ENCODE measurements at places on chromosomes 16 and 17.

DNA sequence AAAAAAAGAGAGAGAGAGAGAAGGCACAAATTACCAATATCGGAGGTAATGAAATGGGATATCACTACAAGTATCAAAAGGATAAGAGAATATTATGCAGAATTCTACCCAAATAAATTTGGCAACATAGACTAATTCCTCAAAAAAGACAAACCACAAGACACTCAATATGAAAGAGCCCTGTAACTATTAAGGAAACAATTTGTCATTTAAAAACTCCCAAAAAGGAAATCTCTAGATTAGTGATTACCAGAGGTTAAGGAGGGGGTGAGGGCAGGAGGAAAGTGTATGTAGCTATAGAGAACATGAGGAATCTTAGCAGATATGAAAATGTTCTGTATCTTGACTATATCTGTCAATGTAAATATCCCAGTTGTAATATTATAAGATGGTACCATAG lies 54.0 kb downstream of the CFDP1 start:
- no peak for DNase-seq

- DNase-seq, result no peak
Observed at GRCh38 chr17:34146440-34147043, 108.5 kb upstream of the CCL2 start.

GRCh38 chr16:47017636-47018035 lies 44.2 kb upstream of the DNAJA2 start:
- DNase-seq, result no peak

GRCh38 chr17:50872710-50873424 lies 6.7 kb upstream of the TOB1 start:
- DNase-seq, result no peak

DNA sequence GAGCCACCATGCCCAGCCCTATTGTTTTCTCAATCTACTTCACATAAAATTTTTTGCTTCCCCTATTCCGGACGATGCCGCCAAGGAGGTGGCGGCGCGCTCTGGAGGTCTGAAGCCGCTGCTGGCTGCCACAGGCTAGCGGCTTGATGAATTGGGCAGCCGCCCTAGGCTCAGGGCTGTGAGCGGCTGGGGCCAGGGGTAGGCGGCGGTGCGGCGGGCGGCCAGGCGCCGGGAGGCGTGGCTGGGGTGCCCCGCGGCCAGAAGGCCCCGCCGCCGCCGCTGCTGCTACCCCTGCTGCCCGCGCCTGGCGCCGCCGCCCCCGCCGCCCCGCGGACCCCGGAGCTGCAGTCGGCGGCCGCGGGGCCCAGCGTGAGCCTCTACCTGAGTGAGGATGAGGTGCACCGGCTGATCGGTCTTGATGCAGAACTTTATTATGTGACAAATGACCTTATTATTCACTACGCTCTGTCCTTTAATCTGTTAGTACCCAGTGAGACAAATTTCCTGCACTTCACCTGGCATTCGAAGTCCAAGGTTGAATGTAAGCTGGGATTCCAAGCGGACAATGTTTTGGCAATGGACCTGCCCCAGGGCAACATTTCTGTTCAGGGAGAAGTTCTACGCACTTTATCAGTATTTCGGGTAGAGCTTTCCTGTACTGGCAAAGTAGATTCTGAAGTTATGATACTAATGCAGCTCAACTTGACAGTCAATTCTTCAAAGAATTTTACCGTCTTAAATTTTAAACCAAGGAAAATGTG lies 41.7 kb downstream of the ANKFY1 start:
- DNase-seq, result no peak

- no peak for DNase-seq
Observed at GRCh38 chr16:8990445-8990844, 26.7 kb upstream of the USP7 start.

DNA sequence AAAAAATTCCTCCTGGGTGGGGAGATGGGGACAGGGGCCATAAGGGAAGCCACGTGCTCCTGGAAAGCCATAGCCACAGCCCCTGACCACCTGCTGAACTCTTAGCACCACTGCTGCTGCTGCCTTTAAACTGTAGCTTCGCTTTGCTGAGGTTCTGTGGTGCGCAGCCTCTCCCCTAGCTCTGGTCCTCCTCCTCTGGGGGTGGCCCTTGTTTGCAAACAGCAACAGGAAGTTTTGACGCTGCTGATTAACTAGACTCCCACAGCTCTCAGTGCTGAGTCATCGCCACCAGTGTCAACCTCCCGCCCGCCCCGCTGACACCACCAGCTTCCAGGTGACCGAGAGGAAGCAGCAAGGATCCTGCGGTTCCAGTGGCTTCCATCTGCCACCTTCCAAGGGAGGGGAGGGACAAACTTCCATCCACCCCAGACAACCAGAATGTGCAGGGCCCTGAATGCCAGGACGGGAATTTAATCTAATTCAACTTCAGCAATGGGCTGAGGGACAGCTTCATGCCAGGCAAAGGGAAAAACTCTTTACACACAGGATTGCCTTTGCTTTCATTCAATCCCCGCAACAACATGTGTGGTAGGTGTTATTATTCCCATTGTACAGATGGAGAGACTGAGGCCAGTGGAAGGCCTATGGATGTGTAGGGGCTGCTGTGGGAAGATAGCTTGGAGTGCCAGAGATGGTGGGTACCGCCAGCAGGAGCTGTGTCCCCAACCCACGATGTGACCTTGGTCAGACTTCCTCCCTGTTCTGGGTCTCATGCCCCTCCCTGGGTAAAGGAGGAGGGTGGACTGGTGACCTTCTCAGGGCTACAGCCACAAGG lies 8.1 kb upstream of the KIFC3 start:
- DNase-seq, result peak; percentile 94

GRCh38 chr17:82592767-82593589 lies 55.3 kb downstream of the WDR45B start:
- DNase-seq, result peak; percentile 81

DNA sequence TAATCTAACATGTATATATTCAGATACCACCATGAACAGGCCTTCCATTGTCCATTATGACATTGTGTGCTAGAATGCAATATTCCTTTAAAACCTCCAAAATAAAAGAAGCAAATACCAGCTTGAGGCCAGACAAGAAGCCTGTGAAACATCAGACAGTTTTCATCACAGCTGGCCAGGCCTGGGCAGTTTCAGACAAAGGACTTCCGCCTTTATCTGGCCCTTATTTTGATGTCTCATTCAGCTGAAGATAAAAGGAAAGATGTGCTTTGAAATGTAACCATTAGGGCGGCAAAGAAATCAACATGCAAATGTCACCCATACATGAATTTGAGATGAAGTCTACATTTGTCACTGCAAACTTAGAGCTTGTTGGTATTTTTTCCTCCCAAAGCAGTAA lies 737.5 kb downstream of the KCNJ2 start:
- peak; percentile 63 for DNase-seq

GRCh38 chr16:66481081-66481942 lies 54.2 kb downstream of the BEAN1 start:
- DNase-seq, result no peak

- no peak for DNase-seq
Observed at GRCh38 chr17:56936697-56937322, 23.0 kb upstream of the TRIM25 start.

- DNase-seq, result no peak
Observed at GRCh38 chr16:79728048-79728922, 127.7 kb upstream of the MAF start.

DNA sequence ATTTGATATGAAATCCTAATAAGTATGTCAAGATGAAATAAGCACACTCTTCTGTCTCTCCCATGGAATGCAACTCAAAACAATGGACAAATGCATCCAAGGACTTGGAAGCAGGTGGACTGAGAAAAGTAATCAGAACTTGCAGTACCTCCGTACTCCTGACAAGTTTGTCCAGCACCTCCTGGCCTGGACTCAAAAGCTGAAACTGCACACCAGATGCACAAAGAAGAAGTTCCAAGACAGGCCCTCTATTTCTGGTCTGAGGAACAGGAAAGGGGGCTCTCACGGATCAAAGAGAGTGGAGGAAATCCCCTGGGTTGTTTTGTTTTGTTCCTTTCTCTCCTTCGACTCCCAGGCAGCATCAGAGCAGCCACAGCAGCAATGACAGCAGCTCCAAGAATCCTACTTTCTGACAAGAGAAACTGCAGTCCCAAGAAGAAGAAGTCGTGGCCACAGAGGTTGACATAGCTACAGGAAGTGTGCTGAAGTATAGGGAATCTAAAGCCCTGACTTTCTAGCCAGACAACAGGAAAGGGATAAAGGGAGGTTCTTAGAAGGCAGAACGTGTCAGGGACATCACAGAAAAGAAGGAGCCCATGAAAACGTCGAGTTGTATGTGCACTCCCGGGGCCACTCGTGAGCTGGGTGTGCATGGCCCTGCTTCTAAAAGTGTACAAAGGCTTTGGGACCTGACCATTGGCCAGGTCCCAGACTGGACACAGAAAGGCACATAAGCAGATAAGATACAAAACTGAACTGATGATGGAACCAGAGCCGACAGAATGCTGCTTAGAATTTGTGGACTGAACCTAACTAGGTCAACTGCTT lies 29.3 kb downstream of the AKAP10 start:
- DNase-seq, result no peak

DNA sequence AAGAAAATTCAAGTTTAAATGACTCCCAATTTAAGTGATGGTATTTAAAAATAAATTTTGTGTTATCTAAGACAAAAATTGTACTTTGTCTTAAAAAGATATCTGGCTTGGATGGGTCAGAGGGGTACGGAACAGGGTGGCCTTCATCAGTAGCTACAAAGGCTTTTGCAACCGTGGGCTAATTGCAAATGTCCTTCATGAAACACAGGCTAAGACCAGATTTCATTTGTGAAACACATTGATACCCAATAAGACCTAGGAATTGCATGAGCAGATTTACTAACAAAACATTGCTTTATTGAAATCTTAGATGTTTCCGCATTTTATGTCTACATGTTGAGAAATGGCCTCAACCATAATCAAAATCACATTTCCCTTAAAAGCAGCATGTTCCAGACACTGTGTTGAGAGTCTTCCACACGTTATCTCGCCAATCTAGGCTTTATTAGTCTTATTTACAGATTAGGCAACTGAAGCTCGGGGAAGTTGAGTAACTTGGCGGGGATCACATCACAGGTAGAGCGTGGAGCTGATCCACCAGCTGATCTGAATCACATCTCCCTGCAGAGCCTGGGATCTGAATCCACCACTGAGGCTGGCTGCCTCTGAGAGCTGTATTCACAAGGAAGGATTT lies 21.8 kb downstream of the FBXO39 start:
- no peak for DNase-seq

- no peak for DNase-seq
Observed at GRCh38 chr16:22641131-22641628, 130.5 kb downstream of the NPIPB5 start.

DNA sequence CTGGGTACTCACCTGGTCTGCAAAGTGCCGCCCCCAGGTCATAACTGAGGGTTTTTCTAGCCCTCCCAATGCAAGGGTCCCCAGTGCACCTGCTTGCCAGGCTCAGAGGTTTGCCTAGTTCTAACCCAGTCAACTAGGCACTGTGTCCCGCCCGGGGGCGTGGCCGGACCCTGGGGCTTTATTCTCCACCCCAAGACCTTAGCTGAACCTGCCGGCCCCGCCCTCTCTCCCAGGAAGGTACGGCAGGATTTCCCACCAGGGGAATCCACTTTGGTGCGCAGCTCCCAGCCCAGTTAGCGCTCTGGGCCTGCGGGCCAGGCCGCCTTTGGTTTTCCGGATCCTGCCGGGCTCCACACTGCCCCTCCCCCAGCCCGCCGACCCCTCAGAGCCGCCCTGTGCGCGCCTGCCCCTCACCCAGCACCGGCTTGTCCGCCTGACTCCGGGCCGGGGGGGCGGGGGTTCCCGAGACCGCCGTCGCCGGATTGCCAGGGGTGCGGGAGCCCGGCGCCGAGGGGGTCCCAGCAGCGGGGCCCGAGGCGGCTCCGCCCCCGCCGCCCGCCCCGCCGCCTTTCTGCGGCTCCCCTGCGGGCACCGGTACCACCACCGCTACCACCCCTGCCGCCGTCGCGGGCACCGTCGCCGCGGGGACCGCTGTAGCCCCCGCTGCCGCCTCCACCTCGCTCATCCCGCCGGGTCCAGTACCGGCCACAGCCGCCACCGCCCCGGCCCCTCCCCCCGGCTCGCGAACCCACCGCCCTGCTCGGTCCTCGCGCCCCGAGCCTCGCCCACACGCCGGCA lies 424 bp downstream of the YBX2 start:
- no peak for DNase-seq

DNA sequence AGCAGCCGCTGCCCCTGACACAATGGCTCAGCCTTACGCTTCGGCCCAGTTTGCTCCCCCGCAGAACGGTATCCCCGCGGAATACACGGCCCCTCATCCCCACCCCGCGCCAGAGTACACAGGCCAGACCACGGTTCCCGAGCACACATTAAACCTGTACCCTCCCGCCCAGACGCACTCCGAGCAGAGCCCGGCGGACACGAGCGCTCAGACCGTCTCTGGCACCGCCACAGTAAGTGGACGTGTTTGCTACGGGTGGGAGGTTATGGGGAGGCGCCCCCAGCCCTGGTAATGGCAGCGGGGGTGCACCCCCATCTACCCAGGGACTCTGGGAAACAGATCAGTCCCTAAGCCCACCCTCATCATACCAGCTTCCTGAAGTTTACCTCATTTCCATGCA lies 185.5 kb downstream of the RBFOX1 start:
- DNase-seq, result no peak

GRCh38 chr17:79395066-79395465 lies 215.8 kb downstream of the RBFOX3 start:
- no peak for DNase-seq

Measured in right atrium auricular region (tissue), 2 donors.